ENCODE measurements at places on chromosomes 11 and 22. TPM values are rescaled to one million over a fixed set of nuclear protein-coding genes. Genes with fewer than 3 reads are reported as not detected.

GRCh38 chr22:46592390-46592872 lies 27.8 kb upstream of the GRAMD4 start:
- no peaks in the 10 kb centered on the region for H3K36me3 ChIP-seq
- H3K4me1 ChIP-seq = peaks cover 7% of the 10 kb centered on the region
- DNase-seq = peak; percentile 56
- no peak overlapping the region for H3K4me3 ChIP-seq

GRCh38 chr11:133949129-133949528 lies 7.6 kb downstream of the IGSF9B start:
- no peak for DNase-seq
- H3K27me3 ChIP-seq = peaks cover 15% of the 10 kb centered on the region
- no peaks in the 10 kb centered on the region for H3K36me3 ChIP-seq
- H3K4me1 ChIP-seq = peaks cover 4% of the 10 kb centered on the region

MRGPRE gene
- total RNA-seq = not detected

SLC22A8 gene
- total RNA-seq = not detected

DNAJB13 gene
- 1.4 TPM for total RNA-seq
